ENCODE measurements at places on chromosomes 2 and 18.

GRCh38 chr2:21270708-21271122 is 146.9 kb downstream of the TDRD15 start:
- DNase-seq = no peak

GRCh38 chr2:2913601-2914120 is 464.0 kb downstream of the EIPR1 start:
- DNase-seq = no peak

GRCh38 chr2:216775043-216775453 is 79.7 kb upstream of the IGFBP5 start:
- no peak for DNase-seq

GRCh38 chr2:142741764-142742269 is 135.6 kb upstream of the KYNU start:
- DNase-seq = no peak

DNA sequence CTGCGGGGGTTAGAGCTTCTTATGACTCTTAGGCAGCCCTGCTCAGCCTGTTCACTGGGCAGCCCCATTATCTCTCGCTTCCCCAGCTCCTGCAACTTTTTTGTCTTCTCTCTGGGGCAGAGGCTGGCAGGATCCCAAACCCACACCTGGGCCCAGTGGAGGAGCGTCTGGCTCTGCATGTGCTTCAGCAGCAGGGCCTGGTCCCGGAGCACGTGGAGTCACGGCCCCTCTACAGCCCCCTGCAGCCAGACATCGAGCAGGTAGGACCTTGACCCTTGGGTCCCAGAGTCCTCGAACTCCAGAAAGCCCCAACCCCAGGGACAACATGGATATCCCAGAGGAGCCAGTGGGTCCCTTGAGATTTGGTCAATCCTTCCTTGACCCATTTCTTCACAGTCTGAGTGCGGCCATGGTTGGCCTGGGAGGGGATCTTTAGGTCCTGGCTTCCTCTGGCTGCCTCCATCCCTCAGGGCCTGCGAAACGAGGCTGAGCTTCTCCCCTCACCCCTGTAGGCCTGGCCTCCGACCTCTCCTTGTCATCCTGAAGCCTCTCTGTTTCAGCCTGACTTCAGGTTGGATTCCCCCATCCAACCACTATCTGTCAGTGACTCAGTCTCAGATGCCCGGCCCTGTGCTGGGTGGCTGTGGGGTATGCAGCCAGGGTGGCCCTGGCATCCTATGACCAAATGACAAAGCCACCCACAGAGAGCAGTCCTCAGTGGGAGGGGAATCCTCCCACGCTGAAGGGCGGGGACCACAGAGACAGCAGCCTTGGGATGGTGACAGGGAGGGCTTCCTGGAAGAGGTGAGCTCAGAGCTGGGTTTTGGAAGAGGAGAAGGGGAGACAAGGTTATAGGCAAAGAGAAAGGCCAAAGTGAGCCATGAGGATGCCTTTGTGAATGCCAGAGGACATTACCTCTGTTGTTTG is 214.2 kb downstream of the DYSF start:
- DNase-seq = no peak

- DNase-seq = no peak
Measured at GRCh38 chr18:78727877-78728783, 251.5 kb upstream of the SALL3 start.

DNA sequence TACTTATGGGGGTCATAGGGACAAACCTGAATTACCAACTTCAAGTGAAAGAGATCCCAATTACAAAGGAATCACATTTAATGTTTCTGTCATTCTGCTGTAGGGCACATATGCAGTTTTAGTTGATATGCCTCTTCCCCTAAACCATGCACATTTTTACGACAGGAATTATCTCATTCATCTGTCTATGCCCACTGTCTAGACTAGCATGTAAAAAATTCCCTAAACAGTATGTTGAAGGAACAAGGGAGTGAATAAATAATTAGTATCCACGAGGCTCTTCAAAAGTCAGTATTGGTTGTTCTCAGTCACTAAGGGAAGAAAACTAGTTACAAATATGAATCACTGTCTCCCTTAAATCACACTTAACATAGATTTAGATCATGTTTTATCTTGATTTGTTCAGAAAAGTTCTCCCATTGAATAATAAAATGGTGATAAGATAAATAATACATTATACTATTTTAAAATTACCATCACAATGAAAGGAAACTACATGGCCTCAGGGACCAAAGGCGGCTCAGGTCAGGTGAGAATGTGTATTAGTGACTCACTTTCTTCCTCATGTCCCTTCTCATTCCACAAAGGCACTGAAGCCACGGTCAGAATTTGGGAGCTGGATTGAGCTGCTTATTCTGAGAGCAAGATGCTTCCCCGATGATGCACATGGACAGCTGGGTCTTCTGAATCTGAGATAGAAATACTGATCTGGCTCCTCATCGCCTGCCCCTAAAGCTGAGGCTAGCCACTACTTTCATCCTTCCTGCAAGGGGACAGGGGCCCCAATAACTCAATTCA is 29.1 kb downstream of the DYM start:
- DNase-seq = no peak

- DNase-seq = no peak
Measured at GRCh38 chr2:228709788-228710371, 528.4 kb upstream of the SPHKAP start.

GRCh38 chr2:159140070-159140769 is 146.3 kb downstream of the WDSUB1 start:
- DNase-seq = no peak

All from stimulated activated CD4-positive, alpha-beta T cell treated with anti-CD3 and anti-CD28 coated beads, Interleukin-4, amount 100 ng/mL, for 4 hours (primary cell).